Eye (tissue), 1 donor: ENCODE measurements at places on chromosomes 5 and 9.
A peak's percentile ranks its signal among the peaks of the same experiment; 100 is the strongest.

GRCh38 chr5:98663521-98663920, 109.9 kb upstream of the RGMB start:
- no peak for DNase-seq

GRCh38 chr5:157518963-157519362, 56.6 kb downstream of the ADAM19 start:
- no peak for DNase-seq

- peak; percentile 43 for DNase-seq
Observed at GRCh38 chr5:6188344-6188743, 190.0 kb downstream of the MED10 start.

GRCh38 chr5:124956471-124957029, 210.1 kb upstream of the ZNF608 start:
- no peak for DNase-seq

DNA sequence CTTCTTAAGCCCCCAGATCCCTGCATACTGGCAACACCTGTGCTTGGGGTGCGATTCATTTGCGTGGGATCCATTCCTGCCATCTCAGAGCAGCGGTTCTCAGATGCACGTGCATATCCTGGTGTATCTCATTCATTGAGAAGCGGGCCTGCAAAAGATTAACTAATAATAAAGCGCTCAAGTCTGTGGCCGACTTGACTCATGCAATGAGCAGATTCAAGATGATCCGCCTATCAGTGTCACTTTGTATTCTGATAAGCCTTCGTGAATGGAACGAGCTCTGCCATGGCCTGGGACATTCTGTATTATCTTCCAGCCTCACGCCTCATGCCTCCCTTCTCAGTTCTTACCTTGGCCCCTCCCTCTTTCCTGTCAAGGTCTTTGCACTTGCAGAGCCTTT, 22.3 kb downstream of the C1QTNF2 start:
- no peak for DNase-seq

DNA sequence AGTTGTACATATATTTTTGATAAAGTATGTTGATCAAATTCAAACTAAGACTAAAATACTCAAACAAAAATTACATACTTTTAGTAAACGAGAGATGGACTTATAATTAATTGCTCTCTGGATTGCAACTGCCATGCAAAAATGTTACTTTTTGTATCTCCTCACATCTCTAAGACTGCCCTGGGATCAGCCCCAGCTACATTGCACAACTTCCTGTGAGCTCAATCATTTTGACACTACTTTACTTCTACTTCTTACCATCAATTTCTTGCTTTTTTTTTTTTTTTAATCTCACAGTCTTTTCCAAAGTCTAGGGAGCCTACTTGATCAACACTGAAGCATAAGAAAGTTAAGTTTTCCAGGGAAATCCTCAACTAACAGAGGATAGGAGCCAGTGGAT, 506.0 kb upstream of the CDH10 start:
- DNase-seq: no peak

- DNase-seq: no peak
Observed at GRCh38 chr5:1316588-1317340, 21.9 kb upstream of the TERT start.

GRCh38 chr5:56815658-56816545, 553 bp downstream of the MAP3K1 start:
- DNase-seq: peak; percentile 79

- DNase-seq: no peak
Observed at GRCh38 chr5:81020478-81021167, 60.5 kb downstream of the RASGRF2 start.

DNA sequence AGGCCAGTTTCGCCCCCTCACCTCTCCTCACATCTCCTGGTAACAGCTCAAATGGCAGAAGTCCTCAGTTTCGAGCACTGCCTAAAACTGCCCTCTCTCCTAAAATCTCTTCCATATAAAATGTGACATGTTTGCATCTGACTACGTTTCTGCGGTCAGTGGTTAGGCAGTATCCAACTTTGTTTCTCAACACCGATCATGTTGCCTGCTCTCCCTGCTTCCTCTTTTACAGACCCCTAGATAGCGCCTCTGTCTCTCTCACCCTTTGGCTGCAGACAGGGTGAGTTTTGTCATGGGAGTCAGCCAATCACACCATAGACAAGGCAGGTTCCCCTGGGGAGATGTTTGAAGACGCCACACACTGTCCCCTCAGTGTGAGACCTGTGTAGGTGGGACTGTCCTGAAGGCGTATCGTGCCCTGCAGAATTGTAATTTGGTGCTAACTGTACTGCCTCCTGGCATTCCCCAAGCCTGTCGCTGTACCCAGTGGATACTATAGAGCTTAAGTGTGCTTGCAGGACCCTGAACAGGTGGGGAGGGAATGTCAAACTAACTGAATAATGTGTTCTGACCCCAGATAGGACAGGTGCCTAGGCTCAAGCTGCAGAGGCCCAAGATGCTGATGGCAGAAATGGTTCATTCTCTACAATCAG, 1.1 kb downstream of the HEXB start:
- peak; percentile 28 for DNase-seq

- DNase-seq: no peak
Observed at GRCh38 chr9:26399556-26399955, 493.0 kb downstream of the CAAP1 start.

DNA sequence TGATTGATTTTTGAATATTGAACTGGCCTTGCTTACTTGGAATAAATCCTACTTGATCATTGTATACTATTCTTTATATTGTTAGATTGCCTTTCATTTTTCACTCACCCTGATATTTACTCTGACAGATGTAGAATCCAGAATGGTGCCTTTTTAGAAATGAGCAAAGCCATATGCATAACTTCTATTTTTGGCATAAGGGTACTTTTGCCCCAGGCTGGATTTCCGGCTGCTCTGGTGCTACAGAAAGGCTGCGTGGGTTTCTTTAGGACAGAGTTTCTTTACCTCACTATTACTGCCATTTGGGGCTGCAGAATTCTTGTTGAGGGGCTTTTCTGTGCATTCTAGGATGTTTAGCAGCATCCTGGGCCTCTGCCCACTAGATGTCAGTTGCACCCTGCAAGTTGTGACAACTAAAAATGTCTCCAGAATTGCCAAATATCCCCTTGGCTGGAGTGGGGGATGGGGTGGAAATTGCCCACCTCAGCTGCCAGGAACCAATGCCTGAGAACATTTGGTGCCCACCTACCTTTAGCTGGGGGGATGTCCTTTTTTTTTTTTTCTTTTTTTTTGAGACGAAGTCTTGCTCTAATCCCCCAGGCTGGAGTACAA, 50.1 kb downstream of the SLC36A1 start:
- no peak for DNase-seq

DNA sequence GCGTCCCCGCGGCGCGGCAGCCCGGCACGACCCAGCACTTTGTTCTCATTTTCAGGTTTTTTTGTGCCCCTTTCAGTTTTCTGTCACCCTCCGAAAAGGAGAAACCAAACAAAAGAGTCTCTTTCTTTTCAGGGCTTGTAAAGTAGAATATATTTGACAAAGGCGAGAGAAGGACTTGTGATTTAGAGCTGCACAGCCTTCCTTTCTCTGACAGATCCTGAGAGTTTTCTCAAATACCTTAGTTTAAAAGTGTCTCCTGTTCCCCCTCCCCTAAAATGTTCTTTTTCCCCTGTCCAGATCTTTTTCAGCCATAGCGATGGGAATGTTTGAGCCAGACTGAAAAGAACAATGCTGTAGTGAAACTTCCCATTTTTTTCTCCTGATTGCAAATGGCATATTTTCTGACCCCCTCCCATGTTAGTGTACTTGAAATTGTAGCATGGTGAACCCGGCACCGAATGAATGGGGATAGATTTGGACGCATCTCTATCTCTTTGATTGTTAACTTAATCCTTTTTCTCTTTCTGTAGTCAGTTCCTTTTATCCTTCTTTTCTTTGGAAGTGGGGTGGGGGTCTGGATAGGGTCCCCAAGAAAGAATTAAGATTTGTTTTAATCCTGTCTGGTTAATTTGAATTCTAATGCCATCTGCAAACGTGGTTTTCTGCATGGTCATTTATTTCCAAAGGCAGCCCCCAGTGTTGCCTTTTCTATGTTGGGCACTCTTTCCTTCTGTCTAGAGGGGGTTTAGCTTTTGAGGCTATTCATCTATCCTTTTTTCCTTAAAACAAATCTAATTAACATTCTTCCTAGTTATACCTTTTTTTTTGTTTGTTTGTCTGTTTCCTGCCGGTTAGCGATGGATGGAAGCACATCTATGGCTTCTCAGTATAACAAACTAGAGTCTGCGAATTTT, 2.2 kb downstream of the ZSWIM6 start:
- DNase-seq: peak; percentile 78

GRCh38 chr9:85276741-85277140, 465.0 kb downstream of the AGTPBP1 start:
- DNase-seq: peak; percentile 37

DNA sequence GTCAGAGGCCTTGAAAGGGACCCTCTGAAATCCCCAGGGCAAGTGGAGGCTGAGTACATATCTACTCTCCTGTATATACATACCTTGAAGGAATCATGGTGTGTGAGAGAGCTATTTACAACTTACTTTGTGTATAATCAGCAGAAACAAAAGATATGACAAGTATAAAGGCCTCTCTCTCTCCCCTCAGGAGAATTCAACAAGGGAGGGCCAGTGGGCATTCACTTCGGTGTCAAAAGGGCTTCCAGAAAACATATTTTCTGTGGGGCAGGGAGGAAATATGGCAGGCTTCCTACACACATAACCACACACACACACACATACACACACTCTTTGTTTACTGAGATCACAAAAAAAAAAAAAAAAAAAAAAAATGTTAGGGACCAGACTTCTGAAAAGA, 181.7 kb downstream of the BNC2 start:
- DNase-seq: no peak

DNA sequence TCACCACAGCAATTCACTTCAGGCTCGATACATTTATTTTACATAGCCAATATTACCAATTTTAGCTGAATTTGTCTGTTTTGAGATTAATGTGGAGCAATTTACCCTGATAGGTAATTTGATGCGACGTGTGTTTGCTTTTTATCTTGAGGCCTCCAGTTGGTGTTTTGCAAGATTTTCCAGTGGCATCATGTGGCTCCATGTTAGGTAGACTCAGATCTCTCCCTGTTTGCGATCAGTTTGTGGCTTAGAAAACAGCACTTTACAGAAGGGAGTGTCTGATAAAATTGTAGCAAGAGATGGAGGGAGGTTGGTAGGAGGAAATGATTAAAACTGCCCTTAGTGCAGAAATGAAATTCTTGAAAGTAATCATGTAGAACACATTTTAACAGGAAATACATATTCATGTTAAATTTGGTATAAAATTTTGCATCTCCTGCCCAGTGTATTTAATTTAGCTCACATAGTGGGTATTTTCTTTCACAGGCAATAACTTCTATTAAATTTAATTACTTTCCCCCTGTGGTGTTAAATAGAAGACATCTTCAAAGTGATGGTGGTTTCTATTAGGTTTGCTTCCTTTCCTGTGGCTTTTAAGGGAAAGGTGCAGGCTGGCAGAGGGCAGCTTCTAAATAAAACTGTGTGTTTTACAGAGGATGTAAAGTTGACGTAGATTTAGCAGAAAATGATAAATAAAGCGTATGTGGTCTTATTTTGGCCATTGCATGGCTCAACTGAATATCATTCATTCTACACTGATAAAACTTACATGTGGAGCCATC, 135.8 kb downstream of the KDM4C start:
- no peak for DNase-seq

DNA sequence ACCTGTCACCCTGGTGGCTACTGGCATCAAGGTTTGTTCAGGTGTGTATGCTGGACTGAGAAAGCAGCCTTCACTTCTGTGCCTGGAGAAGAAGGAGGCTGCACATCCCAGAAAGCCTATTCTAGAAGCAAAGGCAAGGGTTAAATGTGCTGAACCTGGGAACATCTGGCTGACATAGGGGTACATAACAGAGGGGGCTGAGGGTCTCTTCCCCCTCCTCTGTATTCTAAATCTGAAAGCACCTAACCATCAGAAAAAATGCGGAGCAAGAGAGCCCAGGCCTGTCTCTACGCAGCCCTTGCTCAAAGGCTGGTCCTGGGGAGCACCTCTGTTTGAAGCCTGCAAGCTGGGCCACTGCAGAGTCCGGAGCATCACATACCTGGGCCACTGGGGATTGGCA, 53.2 kb upstream of the FSTL4 start:
- DNase-seq: no peak

DNA sequence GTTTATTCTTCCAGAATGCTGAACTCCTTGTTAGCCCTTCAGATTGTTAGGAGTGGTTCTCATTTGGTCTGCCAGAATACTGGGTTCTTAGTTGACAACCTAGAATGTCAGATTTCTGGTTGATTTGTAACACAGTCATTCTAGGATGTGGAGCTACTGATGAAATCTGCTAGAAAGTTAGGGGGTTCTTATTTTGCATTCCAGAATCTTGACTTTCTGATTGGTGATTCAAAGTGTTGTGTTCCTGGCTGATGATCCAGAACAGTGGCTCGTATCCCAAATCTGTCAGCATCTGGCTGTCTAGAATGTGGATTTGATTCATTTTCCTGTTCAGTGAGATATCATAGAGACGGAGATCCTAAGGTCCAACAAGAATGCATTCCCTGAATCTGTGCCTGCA, 21.9 kb downstream of the PTGS1 start:
- DNase-seq: no peak

DNA sequence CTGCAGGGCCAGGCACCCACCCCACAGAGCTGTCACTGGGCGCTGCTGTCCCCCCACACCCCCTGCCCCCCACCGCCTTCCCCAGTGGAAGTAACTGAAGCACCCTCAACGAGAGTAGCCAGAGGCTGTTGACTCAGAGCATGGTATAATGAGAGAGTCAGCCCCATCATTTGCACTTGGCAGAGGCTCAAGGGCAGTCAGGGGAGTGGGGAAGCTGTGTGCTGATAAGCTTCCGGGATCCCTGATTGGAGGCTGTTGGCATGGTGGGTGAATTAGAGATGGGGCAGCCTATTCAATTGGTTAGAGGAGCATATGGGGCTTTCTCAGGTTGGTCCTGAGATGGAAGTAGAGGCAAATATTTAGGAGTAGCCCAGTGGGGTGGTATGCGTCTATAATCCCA, 77.1 kb upstream of the GOLM1 start:
- DNase-seq: no peak
